Lower leg skin (tissue), 4 donors: ENCODE measurements at places on chromosomes 2 and 18.

- DNase-seq = no peak
Observed at GRCh38 chr18:66066191-66066590, 315.4 kb downstream of the CDH7 start.

DNA sequence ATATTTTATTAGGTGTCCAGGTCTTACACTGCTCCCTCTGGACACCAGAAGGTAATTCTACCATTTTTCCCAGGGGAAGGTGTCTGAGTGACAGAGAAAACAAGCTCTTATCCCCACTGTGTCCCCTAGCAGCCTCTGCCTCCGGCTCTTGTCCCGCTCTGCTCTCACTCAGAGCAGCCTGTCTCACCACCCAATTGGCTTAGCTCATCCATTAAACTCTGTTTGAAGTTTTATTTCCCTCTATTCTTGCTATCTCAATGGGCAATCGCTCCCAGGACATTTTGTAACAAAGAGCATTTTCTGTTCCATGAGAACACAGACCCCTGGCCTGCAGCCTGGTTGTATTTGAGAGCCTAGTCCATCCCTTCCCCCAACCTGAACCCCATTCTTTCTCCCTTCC, 90.6 kb upstream of the LDAH start:
- DNase-seq = no peak

DNA sequence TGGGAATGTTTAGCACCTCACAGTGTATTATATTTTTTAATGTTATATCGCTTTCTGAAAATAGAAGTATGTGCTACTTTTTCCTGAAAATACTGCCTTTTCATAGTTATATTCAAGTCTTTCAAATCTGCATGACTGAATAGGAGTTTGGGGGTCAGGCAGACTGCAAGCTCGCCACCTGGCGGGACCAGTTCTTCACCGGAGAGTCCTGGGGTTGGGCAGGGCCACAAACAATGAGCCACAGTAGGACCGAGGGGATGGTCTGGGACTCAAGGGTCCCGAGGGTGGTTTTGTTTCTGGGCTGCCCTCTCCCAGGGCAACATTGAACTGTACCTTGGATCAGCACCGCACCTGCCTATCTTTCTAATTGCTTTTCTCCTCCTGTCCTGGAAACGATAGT, 70.6 kb downstream of the VWA3B start:
- DNase-seq = no peak

GRCh38 chr2:28750316-28751251, 1.0 kb upstream of the PPP1CB start:
- no peak for DNase-seq

GRCh38 chr2:9137379-9138150, 69.0 kb upstream of the ASAP2 start:
- no peak for DNase-seq

- peak; percentile 78 for DNase-seq
Observed at GRCh38 chr2:10779776-10780490, 32.7 kb downstream of the PDIA6 start.

GRCh38 chr2:207725873-207726578, 14.6 kb downstream of the CCNYL1 start:
- no peak for DNase-seq

DNA sequence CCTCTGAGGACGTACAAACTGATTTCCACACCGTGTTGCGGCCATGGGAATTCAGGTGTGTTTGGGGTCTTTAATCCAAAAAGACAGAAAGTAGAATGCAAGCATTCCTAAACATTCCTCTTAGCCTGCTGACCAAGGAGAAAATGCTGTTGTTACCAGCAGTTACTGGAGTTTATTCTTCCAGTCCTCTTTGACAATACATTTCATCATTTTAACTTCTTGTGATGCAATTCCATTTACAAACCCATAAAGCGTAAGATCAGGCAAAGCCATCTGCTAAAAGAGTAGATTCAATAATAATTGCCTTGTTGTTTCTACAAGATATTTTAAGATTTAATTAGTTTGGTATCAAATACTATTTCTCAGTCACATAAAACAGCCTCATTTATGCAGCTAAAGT, 32.7 kb downstream of the SPIRE1 start:
- no peak for DNase-seq
